ENCODE measurements at places on chromosomes 4 and X.

DNA sequence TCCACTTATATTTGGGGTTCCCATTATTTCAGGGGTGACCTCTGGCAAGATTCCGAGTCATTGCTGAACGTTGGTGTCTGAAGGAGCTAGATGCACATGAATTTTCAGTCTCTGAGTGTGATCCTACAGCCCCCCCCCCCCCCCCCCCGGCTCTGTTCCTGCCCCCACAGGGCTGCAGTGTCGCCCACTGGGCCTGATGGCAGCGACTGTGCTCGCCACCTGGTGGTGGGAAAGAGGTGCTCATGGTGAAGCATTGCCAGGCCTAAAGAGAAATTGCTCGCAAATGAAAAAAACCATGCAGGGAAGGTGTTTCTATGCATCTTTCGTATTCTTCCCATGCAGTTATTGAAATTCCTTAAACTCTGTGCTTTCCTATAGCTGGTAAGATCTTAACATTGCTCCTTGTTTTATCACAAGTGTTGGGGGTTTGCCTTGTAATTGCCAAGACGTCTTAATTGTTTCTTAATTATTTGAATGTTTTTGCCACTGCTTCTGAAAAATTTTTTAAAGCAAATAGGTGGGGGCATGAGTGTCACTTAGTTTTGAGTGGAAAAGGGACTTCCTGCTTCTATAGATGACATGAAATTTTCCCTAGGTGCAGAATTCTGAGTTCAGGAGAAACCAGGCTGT lies 63.2 kb downstream of the CLDN22 start:
- peak; percentile 61 for DNase-seq

GRCh38 chrX:24487571-24487970 lies 22.5 kb downstream of the PDK3 start:
- DNase-seq = no peak

DNA sequence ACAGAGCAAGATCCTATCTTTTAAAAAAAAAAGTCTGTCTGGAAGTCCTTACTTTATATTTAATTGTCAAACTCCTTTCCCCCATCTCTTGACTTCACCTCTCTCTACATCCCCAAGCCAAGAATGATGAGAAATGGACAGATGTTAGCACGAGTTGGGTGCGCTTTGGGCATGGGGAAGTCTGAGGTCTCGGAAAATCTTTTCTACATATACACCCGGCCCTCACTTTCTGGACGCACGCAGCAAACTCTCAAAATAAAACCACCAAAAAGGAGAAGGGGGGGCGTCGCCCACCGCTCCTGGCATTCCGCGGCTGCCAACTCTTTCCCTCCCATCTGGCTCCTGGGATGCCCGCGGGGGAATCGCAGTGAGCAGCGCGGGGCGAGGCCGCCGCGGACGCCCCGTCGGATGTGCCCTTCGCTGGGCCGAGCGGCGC lies 756 bp downstream of the IGFBP7 start:
- DNase-seq = no peak

- DNase-seq = no peak
These were observed 225.7 kb upstream of the PSAPL1 start for GRCh38 chr4:7660176-7661039.

GRCh38 chr4:90840291-90840690 lies 713.1 kb downstream of the CCSER1 start:
- DNase-seq = no peak

GRCh38 chr4:172691552-172691951 lies 477.1 kb upstream of the GALNT7 start:
- no peak for DNase-seq

DNA sequence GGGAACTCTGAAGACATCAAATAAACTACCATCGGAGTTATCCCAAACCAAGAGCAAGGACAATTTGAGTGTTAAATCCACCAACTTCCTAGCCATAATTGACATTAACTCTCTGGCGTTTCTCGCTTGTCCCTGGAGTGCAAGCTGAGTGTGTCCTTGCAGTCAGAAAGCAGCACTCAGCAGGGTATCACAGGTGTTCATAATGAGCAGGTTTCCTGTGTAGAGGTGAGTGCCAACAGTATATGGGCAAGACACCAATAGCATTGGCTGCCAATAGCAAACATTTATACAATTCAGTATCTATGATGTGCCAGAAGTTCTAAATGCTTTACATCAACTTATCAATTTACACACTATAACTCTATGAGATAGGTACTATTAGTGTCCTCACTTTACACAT lies 11.2 kb downstream of the BLTP1 start:
- DNase-seq = no peak

- no peak for DNase-seq
These were observed 57.3 kb upstream of the USP51 start for GRCh38 chrX:55546956-55547355.

- DNase-seq = no peak
These were observed 12.8 kb upstream of the FAM200B start for GRCh38 chr4:15668566-15669435.

DNA sequence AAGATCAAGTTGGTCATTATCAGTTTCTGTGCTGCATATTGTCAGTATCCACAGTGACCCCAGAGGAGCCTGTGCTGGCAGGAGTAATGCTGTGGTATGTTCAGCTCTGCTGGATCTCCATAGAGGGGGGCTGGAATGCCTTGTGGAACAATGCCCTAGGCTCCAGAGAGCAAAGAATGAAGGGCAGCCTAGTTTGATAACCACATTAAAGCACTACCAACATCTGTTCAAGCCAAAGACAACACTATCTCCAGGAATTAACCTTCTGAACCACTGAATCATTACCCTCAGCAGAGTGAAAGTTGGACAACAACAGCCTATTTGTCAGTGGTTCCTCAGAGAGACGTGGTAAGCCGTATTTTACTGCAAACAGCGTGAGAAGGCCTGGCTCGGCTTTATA lies 192.3 kb upstream of the CXorf66 start:
- no peak for DNase-seq

GRCh38 chr4:77175201-77175611 lies 18.2 kb downstream of the CCNG2 start:
- DNase-seq = no peak

DNA sequence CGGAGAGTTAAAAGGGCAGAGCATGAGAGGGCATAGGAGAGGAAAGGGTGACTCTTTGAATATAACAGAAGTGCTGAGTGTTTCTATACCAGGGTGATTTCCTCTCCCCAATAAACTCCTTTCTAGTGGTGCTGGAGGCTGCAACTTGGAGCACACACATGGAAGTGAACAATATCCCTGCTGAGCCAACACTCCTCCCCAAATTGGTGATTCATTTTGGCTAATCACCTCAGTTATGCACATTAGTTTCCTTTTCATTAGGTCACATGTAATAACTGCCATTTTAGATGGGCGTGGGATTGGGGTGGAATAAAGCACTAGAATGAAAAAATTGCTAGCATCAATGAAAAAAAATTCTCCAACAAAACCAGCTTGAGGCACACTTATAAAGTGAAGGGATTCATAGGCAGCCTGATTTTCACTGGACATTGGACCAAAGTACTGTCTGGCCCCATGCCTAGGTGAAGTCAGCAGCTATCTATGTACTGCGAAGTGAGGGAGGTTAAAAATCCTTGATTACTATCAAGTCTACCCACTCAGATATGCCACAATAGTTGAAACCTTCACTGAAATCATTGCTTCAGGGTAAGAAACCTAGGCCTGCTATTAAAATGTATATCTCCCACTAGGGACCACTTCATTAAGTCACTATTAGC lies 174.0 kb downstream of the GLUD2 start:
- DNase-seq = no peak

DNA sequence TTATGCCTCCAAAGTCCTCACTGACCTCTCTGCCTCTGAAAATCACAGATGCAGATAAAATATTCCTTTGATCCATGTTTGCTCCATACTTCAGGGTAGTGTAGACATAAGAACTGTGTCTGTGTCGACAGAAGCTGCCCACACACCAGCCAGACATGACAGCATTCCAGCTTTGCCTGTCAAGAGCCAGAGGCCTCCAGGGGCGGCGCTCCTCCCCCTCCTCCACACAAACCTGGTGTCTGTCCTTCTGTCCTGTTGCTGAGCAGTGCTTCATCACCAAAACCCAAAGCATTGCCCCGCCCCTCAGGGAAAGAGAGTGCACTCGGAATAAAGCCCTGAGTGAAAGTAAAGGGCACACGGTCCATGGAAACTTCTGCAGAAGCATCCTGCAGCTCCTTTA lies 379.4 kb downstream of the FBXW7 start:
- no peak for DNase-seq

GRCh38 chr4:186619088-186619487 lies 63.7 kb upstream of the MTNR1A start:
- DNase-seq = no peak

DNA sequence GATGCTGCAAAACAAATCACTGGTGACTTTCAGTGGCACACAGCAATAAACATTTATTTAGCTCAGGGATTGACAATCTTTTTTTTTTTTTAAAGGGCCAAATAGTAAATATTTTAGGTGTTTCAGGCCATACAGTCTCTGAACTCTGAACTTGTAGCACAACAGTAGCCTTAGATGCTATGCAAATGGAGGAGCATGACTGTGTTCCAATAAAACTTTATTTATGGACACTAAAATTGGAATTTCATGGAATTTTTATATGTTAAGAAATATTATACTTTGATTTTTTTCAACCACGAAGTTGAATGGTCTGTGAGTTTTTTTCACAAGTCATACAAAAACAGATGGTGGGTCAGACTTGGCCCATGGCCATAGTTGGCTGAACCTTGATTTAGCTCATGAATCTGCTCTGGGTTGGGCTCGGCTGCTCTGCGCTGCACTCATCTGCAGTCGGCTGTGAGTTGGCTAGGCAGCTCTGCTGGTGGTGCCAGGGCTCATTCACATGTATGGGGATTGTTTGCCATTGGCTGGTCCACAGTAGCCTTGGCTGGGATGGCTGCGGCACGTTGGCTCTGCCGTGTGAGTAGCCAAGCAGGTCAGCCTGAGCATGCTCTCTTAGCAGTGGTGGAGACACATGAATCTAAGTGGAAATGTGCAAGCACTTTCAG lies 231.7 kb upstream of the PGRMC2 start:
- DNase-seq = no peak

GRCh38 chr4:145886871-145887240 lies 51.8 kb downstream of the ZNF827 start:
- no peak for DNase-seq

DNA sequence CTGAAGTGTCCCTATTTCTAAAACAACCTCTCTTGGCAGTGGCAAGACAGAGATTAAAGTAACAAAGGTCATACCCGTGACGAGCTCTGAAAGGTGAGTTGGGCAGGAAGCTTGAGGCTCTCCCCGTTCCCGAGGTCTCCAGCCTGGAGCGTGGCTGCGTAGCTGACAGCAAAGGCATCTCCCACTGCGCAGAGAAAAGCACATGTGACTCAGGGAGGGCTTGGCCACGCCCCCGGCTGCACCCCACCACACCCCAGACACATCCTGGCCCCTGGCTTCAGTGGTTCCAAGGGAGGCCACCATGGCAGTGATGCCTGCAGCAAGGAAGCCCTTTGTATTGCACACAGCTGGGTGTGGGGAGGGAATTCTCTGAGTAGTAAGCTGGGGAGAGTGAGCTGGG lies 23.1 kb downstream of the EVC2 start:
- DNase-seq = no peak

- no peak for DNase-seq
These were observed 69.5 kb downstream of the RTL9 start for GRCh38 chrX:110428144-110428543.

DNA sequence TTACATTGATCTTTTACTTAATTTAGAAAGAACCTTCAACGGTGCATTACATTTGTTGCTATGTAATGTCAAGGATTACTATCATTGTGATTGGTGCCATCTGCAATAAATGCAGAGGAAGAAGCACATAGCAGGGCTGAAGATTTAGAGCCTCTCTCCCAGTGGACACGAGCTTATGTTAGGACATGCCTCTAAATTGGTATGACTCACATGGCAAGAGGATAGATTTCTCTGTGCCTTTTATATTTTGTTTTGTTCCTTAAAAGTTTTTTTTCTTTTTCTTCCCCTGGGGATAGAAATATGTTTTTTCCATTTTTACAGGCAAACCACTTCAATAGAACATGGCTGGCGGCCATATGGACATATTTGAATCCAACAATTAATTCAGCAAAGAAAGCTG lies 205.0 kb upstream of the HAND2 start:
- no peak for DNase-seq

GRCh38 chr4:142267101-142267500 lies 579.0 kb downstream of the INPP4B start:
- no peak for DNase-seq

DNA sequence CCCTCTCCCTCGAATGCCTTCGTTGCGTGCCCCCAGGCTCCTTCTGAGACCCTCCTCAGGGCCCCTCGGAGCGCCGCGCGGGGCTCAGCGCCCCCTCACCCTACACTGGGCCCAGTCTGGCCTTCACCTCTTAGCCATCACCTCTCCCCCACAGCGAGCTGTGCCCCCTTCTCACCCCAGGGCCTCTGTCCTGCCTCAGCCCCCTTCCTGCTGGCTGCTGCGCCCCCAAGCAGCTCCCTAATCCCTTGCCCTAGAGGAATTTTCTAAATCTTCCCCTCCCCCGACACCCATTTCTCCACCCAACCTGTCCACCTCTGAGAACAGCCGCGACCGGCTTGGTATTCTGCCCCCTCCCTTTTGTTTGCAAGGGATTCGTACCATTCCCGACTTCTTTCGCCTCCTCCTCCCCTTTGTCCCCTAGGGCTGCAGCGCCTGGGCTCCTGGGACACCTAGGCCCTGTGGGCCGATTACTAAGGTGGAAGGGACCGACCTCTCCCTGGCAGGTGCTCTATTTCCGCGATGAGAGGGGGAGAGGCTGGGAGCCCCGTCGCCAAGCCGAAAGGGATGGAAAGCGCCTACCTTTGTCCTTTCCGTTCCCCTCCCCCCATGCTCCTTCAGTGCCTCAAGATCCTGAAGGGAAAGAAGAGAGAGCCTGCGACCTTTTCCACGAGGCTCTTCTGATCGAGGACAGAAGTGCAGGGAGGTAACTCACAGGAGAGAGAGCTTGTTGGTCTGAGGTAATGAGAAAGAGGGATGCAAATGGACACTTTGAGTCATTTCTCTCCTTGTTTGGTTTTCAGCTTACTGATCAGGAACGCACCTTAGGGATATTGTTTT lies 10.9 kb downstream of the DLG3 start:
- no peak for DNase-seq
